ENCODE measurements at places on chromosomes 2 and 18.

DNA sequence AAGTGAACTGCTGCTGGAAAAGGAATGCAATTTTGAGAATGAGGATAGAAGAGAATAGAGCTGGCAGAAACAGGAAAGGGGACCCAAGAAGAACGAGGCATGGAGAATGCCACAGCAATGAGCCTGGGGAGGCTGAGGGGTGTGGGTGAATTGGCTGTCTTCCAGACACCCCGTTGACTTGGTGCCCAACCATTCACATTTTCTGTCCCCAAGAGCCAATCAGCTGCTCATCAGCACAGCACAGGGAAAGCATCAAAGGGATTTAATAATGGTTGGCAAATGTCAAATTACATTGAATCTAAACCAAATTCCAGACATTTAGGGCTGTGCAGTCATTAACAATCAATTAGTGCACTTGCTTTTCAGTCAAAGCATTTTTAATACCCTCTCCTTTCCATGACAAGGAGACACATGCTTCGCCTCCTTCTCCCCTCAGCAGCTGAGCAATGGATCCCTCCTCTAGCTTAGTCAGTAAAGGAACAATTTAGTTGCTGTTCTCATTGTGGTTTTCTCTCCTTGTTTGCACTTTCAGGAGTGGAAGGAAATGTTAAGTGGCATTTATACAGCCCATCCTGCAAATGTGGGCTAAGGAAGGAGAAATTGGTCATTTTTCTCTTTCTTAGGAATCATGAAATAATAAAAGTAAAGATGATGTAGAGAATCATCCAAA is 98.8 kb downstream of the KLF7 start:
- no peak for DNase-seq

DNA sequence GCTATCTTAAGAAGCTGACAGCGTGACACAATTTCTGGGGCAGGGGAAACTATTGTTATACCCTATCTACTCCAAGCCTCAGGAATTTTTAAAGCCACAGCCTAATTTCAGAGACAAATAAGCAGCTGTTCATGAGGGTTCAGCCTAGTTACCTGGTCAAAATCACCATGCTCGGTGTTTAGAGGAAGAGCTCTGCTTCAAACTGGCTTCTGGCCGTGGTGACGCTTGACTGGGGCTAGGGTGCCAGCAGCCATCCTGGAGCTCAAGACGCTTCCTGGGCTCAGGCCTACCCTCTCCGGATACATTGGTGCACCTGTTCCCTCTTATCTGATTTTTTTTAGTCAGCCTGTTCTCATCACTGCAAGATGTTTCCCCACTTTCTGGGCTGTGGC is 41.7 kb downstream of the FRZB start:
- no peak for DNase-seq

- no peak for DNase-seq
These were observed 17.5 kb downstream of the LBH start for GRCh38 chr2:30248791-30249190.

- no peak for DNase-seq
These were observed 241.8 kb downstream of the CPS1 start for GRCh38 chr2:210798180-210798579.
